ENCODE measurements at places on chromosomes 2 and 18.

- no peak for DNase-seq
Observed at GRCh38 chr2:146523196-146523595, 1321.6 kb upstream of the ACVR2A start.

DNA sequence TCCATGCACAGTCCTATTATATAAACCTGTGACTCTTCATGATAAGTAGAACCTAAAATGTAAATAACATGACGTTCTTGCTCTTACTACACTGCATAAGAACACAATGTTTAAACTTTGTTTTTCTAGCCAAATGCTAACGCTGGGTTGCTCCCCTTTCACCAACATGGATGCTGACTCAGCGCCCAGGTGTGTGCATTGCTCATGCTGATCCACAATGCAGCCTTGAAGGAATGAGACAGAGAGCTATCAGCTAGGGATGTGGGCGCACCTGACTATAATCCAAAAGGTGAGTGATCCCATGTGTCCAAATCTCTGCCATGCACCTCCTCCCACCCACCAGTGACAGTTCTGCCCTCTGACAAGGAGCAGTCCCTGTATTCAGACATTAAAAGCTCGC, 235.0 kb downstream of the IRS1 start:
- DNase-seq: no peak

- no peak for DNase-seq
Observed at GRCh38 chr2:175823002-175823706, 178.9 kb downstream of the LNPK start.

- DNase-seq: no peak
Observed at GRCh38 chr2:125581557-125581956, 1074.4 kb upstream of the GYPC start.

GRCh38 chr2:105248316-105249070, 7.0 kb downstream of the GPR45 start:
- no peak for DNase-seq

- no peak for DNase-seq
Observed at GRCh38 chr2:239092571-239093294, 244.8 kb downstream of the TWIST2 start.

- DNase-seq: peak; percentile 15
Observed at GRCh38 chr2:97732436-97733340, 19.3 kb downstream of the ZAP70 start.

- no peak for DNase-seq
Observed at GRCh38 chr18:58048081-58048642, 4.1 kb downstream of the NEDD4L start.

DNA sequence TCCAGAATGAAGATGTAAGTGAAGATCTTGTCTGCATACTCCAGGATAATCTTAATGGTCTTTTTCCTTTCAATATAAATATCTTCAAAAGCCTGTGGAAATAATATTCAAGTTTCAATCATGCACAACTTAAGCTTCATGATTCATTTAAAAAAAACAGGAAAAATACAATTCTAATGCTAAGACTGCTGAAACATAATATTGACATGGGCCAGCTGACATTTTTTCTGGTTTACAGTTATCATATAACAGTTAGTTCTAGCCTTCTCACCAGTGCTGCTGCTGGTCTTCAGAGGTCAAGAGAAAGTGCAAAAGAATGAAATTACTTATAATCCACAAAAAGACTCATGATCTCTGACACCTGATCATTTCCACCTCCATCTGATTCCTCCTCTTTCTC, 110.4 kb upstream of the SCN1A start:
- no peak for DNase-seq

GRCh38 chr18:21897811-21898210, 157.2 kb downstream of the MIB1 start:
- no peak for DNase-seq

DNA sequence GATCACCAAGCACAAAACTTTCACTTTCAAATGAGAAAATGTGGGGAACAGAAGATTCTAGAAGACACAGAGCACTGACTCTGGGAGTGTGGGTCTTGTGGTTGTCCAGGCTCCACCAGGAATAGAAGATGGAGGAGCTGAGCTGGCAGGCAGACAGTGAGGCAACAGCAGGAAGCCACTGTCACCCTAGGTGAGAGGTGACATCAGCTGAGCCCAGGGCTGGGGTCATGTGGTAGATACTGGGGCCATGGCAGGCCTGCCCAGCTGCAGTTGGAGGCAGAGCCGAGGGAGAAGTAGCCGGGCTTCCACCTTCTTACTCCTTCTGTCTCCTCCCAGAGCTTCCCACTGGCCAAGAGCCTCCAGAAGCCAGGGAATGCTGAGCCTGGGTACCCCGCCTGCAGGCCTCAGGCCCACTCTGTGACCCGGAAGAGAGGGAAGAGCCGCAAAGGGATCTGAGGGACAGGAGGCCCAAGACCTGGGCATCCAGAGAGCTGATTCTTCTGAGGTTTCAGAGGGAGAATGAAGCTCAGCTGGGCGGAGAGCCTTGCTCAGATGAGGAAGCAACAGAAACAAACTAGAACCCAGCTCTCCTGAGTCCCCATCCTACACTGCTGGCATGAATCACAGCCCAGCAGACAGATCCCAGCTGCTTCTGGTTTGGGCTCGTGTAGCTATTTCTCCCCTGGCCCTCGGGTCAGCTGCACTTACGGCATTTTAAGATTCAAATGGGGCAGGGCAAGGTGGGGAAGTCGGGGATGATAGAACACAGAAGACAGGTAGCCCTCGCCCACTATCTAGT, 39.8 kb upstream of the ASAP2 start:
- no peak for DNase-seq

GRCh38 chr2:235129850-235130249, 178.0 kb downstream of the SH3BP4 start:
- no peak for DNase-seq

- DNase-seq: no peak
Observed at GRCh38 chr2:203240491-203240890, 1.7 kb downstream of the CYP20A1 start.

DNA sequence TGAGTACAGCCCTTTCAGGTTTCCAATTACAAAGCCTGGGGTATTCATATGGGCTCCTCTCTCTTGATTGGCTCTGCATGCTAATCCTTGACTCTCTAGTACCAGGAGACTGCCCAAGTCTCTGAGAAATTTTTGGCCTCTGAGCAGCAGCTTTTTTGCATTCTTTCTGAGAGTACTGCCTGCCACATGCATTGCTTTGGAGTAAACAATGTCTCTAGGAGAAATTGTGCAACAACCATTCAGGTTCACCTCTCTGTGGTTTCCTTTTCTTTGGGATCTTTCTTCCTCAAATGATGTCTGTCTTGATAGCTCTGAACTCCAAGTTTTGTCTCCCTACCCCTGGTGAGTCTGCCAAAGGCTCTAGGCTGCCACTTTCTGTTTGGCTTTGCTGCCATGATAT, 115.8 kb upstream of the SETBP1 start:
- DNase-seq: no peak

- no peak for DNase-seq
Observed at GRCh38 chr2:207224791-207225482, 59.2 kb upstream of the KLF7 start.

GRCh38 chr2:239222312-239222660, 178.5 kb downstream of the HDAC4 start:
- no peak for DNase-seq

DNA sequence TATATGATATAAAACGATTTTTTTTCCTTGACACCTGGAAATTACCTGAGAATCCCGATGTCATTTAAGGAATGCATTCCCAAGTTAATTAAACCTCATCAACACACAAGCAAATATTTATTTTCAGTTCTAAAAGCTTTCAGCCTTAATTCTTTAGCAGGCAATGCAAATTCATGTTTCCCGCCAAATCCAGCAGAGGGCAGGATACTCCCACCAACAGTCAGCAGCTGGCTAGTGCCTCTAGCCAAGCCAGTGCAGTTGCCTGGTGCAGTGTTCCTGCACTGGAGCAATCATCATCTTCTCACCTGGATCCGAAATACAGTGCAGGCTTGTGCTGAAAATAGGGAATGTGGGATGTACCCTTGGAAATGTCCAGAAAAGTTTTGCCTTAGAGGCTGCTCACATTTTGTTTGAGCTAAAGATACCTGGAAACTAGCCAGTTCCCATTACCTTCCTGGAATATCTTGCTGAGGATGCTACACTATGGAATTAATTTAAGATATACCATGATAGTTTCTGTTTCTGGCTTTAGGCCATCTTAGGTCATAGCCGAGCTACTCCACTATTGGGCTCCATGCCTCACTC, 48.4 kb upstream of the CYTIP start:
- DNase-seq: peak; percentile 79

GRCh38 chr2:203886661-203887151, 19.1 kb downstream of the CTLA4 start:
- no peak for DNase-seq

DNA sequence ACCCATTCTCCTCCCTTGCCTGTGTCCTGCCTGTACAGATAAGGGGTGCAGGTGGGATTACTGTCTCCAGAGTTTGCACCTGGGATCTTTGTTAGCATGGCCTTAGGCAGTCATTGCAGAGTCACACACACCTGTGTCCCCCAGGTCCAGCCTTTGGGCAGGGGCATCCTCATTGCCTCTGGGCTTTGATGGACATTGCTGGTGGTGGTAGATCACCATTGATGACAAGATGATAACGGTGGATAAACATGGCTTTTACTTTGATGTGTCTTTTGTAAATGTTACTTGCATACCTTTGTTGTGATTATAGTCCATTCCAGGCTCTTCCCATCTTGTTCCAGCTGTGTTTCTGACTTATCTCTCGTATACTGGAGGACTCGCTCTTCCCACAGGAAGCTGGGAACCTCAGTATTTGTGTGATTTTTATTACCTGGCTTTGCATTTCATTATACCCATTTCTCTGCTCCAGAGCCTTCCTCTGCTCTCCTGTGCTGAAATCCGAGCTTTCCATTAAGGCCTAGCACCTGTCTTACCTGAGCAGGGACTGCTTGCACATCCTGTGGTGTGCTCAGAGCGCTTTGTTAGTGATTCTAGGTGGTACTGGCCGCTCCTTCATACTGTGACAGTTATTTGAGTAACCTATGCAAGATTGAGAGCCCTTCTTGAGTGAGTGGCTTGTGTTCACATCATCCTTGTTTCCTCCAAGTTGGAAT, 79.2 kb downstream of the PTPRM start:
- no peak for DNase-seq

GRCh38 chr18:31996007-31996406, 22.6 kb upstream of the RNF125 start:
- no peak for DNase-seq

GRCh38 chr2:21452678-21453077, 328.9 kb downstream of the TDRD15 start:
- DNase-seq: no peak

- DNase-seq: no peak
Observed at GRCh38 chr2:25109822-25110221, 58.6 kb downstream of the POMC start.

DNA sequence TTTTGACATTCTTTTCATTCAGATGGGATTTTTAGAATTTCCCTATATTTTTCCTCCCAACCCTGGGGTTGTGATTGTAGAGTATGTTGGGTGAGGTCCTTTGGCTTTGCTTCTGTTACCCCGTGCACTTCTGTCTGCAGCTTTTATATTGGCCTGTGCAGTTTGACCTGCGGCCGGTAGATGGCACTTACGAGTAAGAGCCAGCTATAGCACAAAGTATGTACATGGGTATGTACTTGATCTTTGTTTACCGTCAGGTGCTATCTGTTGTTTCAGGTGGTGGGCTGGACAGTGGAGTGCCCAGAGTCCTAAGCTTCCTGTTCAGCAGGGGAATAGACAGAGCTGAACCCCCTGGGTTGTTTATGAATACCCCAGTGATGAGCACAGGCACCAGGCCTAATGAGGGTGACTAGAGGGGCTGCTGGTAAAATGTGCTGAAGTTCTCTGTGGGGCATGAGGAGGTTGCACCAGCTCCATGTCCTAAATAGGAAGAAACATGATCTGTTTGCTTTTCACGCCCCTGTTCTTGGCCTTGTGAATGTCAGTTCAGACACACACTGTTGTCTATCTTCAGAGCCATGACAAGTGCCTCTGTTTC, 58.9 kb upstream of the THUMPD2 start:
- DNase-seq: no peak

- DNase-seq: no peak
Observed at GRCh38 chr2:121816797-121817196, 61.3 kb downstream of the TSN start.

- DNase-seq: no peak
Observed at GRCh38 chr2:239209783-239210182, 191.0 kb downstream of the HDAC4 start.

- no peak for DNase-seq
Observed at GRCh38 chr2:228017784-228018183, 146.4 kb downstream of the DAW1 start.

- no peak for DNase-seq
Observed at GRCh38 chr2:71082402-71083252, 14.2 kb downstream of the NAGK start.

DNA sequence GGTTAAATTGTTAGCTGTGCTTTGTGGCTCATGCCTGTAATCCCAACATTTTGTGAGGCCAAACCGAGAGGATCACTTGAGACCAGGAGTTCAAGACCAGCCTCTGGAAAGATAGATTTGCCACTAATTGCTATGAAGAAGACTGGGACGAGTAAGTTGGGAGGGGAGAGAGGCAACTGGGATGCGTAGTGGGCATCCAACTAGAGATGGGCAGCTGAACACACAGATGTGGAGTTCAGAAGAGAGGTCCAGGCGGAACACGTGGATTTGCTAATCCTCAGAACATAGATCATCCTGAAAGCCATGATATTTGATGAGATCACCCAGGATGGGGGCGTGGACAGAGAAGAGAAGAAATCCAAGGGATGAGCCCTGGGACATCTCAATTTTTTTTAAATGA, 48.7 kb downstream of the CYP26B1 start:
- DNase-seq: no peak

DNA sequence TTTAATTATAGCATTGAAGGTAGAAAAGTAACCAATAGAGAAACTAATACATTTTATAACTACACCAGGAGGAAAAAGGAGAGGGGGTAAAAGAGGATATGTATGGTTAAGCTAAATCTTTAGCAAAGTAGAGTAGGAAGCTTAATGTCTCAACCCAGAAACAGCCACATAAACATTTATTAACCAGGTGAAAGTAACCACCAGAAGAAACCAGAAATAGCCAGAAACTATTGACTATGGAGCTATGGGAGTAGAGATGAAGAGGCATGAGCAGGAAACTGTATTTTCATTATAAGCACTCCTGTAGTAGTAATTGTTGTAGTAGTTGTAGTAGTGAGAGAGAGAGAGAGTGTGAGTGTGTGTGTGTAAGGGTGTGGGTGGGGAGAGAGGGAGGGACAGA, 617.5 kb upstream of the CHAC2 start:
- no peak for DNase-seq

GRCh38 chr2:150099805-150100204, 387.7 kb downstream of the RND3 start:
- DNase-seq: no peak

DNA sequence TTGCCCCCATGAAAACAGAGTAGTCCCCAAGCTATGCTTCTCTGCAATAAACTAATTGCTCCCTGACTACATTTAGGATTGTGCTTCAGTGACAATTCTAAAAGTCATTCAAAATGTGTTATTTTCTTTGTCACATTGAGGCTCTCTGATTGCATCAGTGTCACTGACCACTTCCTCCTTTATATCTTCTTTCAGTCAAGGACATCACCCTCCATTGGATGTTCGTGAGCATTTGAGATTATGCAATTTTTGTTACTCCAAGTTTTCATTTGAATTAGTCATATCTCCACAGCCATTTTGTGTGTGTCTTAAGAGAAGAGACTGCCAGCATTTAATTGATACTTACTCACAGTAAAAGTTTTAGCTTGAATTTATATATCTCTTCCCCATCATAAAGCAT, 780.8 kb upstream of the GCFC2 start:
- DNase-seq: no peak

Data from CD4-positive, alpha-beta T cell treated with Interleukin-15 for 1 hour (primary cell).